Stimulated activated CD4-positive, alpha-beta T cell treated with anti-CD3 and anti-CD28 coated beads, TNF-alpha, amount 100 ng/mL, for 1 hour (primary cell): ENCODE measurements at places on chromosomes 3 and 15.

- DNase-seq = no peak
Measured at GRCh38 chr3:117563063-117563462, 853.5 kb downstream of the TUSC7 start.

GRCh38 chr3:151329363-151329762, at the start of gene P2RY13:
Gene P2RY13 (minus strand): TSS chr3:151329549. CDS start chr3:151329528, 21 bp downstream.
- DNase-seq = no peak

DNA sequence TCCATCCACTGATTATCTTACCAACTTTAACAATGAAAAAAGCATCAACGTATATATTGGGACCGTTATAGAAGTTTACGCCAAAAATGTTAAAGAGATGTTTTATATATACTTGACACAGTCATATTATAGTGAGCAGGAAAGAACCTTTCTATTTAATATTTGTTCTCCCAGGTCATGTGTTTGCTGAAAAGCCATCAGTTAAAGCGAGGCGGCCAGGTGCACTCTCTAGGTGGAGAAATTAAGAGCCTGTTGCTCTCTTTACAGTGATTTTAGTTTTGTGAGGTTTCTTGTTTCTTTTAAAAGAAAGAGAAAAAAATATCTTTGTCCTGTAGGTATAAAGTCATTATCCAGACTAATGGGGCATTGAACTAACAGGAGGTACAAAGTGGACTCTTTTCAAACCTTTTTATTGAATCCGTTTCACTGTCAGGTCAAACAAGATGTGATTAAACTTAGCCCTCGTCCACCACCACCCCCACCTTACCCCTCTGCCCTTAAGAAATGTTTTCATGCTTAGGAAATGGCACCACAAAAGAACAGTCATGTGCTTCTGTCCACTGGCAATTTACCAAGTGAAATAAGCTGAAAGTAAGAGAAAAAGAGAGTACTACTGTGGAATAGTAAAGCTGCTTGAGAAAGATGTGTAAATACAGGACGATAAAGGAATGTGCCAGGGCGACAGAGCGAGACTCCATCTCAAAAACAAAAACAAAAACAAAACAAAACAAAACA, 279.9 kb downstream of the PTPRG start:
- DNase-seq = no peak

DNA sequence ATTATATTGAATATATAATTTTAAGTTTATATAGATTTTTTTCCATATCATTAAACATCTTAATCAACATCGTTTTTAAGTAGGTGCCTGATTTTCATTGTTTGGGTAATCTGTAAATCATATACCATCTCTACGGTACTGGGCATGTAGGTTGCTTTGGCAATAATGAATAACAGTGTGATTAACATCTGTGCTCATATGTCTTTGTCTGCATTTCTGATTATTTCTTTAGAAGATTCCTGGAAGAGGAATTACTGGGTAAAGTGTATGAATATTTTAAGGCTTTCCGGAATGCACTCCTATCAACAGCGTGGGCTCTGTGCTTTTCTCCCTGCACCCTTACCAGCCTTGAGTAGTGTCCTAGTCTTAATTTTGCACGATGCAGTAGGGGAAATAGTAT, 119.8 kb upstream of the LIPC start:
- DNase-seq = no peak

- DNase-seq = no peak
Measured at GRCh38 chr3:87333393-87333892, 57.1 kb upstream of the POU1F1 start.

DNA sequence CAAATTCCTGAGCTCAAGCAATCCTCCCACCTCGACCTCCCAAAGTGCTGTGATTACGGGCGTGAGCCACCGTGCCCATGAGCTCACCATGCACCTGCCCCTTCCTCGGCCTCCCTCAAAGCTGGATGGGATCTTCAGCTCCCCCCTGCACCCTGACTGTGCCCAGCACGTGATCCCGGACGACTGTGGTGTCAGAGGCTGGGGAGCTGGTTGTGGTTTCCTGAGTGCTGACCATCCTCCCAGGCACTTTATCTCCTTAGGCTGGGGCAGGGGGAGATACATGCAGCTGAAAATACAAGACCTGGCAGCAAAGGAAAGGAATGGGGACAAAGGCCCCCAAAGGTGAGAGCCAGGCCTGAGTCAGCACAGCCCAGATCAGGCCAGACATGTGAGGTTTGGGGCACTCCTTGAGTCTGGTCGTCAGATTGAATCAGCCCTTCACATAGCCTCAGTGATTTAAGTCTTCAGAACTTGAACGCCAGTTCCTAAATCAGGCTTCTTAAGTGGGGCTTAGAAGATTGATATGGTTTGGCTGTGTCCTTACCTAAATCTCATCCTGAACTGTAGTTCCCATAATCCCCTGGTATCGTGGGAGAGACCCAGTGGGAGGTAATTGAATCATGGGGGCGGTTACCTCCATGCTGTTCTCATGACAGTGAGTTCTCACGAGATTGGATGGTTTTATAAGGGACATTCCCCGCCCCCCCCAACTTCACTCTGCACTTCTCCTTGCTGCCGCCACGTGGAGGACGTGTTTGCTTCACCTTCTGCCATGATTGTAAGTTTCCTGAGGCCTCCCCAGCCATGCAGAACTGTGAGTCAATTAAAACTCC, 35.8 kb downstream of the PRKCD start:
- DNase-seq = no peak

GRCh38 chr3:162295323-162295983, 798.8 kb downstream of the OTOL1 start:
- no peak for DNase-seq

- DNase-seq = no peak
Measured at GRCh38 chr3:138461246-138461645, 26.8 kb downstream of the ESYT3 start.

GRCh38 chr3:139084176-139084575, 39.5 kb upstream of the PRR23C start:
- DNase-seq = no peak

GRCh38 chr15:72166716-72167417, 30.7 kb downstream of the GRAMD2A start:
- DNase-seq = no peak

GRCh38 chr3:128634075-128634611, 16.5 kb downstream of the RPN1 start:
- no peak for DNase-seq

DNA sequence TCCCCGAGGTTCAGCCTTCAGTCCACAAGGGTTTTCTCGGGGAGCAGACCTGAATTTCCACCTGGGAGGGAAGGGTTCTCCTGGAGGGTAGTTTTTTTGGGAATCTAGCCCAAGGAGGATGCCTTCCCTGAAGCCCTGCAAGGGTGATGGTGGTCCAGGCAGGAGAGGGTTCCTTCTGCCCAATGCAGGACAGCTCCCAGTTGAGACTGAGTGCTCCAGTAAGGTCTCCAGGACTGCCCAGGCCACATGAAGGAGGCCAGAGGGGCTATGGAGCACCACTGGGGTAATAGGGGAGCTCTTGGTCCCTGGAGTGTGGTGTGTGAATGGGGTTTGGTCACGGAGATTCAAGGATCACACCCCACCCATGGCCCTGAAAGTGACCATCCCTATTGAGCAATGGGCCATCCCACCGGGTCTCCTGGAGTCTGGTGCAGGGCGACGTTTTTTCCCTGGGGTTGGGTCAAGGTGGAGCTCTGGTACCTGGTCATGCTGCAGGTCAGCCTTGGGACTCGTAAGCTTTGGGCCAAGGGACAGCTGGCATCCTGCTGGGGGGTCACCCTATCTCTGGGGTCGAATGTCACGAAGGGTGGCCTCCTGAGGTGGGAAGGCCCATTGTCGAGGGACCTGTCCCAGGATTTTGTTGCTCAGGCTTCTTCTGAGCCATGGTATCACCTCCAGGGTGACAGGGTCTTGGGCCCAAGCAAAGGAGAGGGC, 196.5 kb downstream of the UBE3A start:
- DNase-seq = no peak

- no peak for DNase-seq
Measured at GRCh38 chr15:80568876-80569605, 126.1 kb upstream of the ABHD17C start.

- no peak for DNase-seq
Measured at GRCh38 chr3:8660175-8661118, 15.8 kb upstream of the SSUH2 start.

- DNase-seq = no peak
Measured at GRCh38 chr15:65337436-65338070, 33.1 kb downstream of the RNU5B-1 start.

- no peak for DNase-seq
Measured at GRCh38 chr3:58573640-58574039, 3.6 kb downstream of the FAM107A start.

DNA sequence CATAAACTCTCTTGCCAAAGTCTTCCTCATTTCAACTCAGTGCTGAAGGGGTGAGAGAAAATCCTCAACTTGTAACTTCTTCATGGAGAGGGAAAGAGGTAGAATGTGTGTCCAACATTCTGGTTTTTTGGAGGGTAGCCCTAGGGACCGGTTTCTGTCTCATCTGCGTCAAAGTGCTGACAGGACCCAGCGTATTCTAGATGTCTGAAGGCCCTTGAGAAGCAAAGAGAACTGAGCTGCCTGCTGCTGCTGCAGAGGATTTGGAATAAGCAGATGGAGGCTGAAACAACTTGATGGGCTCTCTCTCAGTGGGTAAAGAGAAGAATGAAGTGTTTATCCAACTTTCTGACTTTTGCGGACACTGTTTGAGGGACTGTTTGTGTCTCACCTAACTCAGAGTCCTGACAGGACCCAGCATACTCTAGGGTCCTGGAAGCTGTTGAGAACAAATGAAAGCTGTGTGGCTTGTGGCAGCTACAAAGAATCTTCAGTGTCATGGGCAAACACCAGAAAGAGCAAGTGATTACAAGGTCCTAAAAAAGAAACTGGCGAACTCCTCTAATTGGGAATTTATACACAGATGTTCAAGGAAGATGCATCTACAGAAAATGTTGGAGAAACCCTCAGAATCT, 174.4 kb downstream of the SI start:
- DNase-seq = no peak

DNA sequence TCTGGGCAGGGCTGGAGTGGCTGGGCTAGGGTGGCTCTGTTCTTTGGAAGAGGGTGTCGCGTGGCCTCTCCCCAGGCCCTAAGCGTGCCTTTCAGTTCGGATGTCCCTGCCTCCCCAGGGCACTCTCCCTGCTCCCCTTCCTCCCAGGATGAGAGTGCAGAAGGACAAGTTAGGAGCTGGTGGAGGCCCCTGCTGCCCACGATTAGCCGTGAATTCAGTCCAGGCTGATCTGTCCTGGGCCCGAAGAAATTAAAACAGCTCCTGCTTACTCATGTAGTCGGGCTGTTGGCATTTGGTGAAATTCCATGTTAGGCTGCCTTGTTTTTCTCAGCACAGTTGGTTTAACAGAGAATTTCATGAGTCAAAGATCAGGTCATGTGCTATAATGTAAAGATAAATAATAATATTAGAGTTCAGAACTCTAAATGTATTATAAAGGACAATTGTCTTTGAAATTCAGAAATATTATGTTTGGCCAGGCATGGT, 24.5 kb downstream of the NIPA1 start:
- no peak for DNase-seq

GRCh38 chr3:65706776-65707568, 331.7 kb downstream of the MAGI1 start:
- no peak for DNase-seq

DNA sequence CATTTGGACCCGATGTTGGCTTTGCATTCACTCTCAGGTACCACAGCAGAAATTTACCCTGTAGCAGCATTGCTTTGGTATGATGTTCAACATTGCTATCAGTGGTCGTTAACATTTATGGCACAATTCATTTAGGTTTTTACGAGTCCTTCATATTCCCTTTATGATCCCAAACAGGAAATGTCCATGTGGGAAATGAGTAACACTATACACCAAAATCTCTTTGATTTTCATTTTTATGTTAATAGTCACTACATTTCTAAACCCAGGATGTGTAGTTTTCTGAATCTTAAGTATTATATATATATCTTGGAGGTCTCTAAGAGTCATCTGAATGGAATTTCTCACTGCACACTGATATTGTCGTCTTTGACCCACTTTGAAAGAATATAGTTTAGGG, 78.5 kb upstream of the RBMS3 start:
- no peak for DNase-seq

DNA sequence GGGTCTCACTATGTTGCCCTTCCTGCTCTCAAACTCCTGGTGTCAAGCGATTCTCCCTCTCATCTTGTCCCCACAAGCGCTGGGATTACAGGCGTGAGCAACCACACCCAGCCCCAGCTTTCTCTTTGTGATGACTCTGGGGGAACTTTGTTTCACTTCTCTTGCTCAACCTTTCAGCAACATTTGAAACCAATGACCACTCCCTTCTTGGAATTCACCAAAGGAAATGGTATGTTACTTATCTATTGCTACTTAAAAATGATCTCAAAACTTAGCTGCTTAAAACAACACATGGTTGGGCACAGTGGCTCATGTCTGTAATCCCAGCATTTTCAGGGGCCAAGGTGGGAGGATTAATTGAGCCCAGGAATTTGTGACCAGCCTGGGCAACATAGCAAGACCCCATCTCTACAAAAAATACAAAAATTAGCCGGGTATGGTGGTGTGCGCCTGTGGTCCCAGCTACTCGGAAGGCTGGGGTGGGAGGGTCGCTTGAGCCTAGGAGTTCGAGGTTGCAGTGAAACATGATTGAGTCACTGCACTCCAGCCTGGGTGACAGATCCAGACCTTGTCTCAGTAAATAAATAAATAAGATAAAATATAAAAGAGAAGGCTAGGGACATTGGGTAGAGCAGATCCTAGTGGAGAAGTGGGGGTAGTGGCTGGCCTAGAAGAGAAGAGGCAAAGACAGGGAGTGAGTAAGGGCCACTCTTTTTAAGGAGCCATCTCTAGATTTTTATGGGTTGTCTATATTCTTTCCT, 10.3 kb upstream of the COPG1 start:
- DNase-seq = no peak

DNA sequence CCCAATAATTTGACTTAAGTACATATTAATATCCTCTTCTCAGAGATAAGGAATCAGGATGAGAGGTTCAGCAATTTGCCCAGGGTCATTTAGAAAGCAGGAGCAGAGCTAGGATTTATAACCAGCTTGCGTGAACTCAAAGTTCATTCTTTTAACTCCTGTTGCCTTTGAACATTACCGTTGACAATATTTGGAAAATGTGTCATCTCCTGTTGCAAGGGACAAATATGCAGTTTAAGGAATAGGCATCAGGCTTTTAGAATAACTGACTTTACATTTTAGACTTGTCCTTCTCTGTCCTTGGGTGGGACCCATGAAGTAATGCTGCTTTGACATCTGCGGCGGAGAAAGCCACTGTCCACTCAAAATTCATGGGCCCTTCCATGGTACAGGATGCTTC, 252.2 kb upstream of the RGMA start:
- no peak for DNase-seq

GRCh38 chr15:55230051-55230670, 33.4 kb upstream of the RSL24D1 start:
- no peak for DNase-seq

DNA sequence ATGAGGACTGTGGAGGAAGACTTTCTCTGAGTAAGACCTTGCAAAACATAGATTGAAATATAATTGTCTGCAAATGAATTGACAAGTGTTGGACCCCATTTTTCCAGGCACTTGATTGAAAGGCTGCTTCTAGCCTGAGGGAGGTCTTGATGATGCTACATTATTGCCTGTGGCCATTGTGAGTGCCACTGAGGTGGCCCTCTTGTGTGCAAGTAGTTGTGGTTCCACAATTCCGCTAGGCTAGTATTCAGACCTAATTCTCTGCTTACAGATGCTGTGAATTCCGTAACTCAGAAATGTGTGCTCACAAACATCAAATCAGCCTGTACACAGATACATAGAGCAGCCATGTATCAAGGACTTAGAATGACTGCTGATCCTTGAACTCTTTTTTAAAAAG, 34.7 kb downstream of the FNDC3B start:
- no peak for DNase-seq

GRCh38 chr15:29102911-29103823, 166.5 kb downstream of the NSMCE3 start:
- no peak for DNase-seq
